IMR-90 (cell line): ENCODE measurements at places on chromosomes 16 and 17. TPM values are rescaled to one million over a fixed set of nuclear protein-coding genes. Genes with fewer than 3 reads are reported as not detected.

SMIM5 gene
- total RNA-seq, result not detected in 2 replicates

KRTAP9-4 gene
- not detected in 2 replicates for total RNA-seq

MILR1 gene
- 0.36 and 0.56 TPM in 2 replicates for total RNA-seq

MARCHF10 gene
- under 0.01 and 0.18 TPM in 2 replicates for total RNA-seq

KRT39 gene
- total RNA-seq, result not detected in 2 replicates

DNA sequence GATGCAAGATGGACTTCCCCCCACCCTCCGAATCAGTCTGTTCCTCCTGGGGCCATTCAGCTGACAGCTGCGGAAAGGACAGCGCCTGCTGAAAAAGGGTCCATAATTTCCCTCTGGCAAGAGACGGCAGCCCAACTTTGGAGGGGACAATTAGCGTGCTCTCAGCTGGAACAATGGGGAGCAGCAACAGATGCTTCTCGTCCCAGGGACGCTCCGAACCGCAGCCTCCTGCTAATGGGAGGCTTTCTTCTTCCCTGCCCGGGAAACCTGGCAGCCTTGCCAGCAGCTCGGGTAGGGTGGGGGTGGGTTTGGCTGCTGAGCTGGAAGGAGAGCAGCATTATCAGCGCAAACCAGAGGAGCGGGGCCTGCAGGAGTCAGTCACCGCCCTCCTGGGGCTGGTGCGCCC, 500.0 kb upstream of the SALL1 start:
- DNase-seq, result no peak

DNA sequence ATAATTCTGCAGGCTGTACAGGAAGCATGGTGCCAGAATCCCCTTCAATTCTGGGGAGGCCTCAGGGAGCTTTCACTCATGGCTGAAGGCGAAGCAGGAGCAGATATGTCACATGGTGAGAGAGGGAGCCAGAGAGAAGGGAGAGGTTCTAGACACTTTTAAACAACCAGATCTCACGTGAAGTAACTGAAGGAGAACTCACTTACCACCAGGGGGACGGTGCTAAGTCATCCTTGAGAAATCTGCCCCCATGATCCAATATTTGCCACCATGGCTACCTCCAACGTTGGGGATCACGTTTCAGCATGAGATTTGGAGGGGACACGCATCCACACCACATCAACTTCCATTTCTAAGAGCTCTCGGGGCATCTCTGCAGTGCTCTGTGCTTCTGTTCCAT, 37.4 kb upstream of the GNA13 start:
- DNase-seq, result no peak

GRCh38 chr16:28311913-28312312, 19.6 kb downstream of the SBK1 start:
- no peak for DNase-seq

DNA sequence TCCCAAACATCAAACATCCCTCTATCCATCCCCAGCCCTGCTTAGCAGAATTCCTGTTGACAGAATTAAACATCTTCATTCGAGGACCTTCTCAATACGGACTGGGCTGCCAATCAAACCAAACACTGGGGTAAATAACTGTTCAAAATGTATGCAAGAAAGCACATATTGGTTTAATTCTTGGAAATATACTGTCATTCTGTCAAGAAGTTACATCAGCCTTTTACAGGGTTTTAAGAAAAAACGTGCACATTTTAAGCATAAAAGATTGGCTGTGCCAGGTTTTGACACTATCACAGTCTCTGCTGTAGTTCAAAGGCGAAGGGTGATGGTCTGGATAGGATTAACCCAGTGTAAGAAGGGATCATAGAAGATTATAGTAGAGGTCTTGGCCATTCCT, 25.1 kb upstream of the CCNF start:
- no peak for DNase-seq

DNA sequence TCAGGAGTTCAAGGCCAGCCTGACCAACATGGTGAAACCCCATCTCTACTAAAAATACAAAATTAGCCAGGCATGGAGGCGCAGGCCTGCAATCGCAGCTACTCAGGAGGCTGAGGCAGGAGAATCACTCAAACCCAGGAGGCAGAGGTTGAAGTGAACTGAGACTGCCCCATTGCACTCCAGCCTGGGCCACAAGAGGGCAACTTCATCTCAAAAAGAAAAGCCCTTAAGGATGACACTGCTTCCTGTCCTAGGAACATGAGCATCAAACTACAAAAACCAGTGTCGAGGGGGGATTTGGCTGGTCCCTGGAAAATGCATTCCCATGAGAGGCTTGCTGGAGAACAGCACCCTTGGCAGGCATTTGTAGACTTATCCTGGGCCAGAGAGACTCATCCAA, 449.5 kb upstream of the PSMD7 start:
- no peak for DNase-seq

DNA sequence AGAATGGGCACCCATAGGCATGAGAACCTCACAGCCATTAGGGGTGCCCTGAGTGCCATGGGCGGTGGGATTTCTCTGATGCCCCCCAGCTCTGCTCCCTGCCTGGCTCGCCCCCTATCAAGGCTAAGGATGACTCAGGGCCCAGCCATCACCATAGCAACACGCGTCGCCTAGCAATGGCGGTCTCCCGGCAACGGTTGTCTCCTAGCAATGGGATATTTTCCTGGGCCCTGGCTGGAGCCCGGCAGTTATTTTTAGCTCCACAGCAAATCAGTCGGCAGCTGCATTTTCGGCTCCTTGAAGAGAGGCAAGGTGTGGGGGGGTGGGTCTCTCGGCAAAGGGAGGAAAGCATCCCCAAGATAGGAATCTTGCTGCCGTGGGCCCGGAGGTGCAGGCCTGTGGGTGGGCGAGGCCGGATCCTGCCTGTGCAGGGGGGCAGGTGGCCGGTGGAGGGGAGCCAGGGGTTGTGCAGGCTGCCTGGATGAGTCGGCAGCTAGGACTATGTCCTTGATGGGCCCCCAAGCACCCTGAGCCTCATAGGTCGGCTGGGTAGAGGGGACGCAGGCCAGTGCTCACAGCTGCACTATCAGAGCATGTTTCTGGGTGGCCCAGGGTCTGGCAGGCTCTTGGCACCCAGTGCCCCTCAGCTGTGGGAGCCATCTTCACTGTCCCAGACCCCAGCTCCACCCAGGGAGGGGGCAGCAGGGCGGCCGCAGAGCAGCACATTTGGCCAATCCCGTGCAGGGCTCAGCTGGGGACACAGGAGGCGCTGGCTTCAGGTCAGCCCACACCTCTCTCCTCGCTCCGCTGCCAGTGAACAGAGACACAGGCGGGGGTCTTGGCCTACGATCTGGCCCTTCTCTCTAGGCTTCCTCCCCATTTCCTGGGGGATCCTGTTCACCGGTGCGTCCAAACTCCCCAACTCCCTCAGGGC, 4.2 kb upstream of the FBXL16 start:
- peak; percentile 88 for DNase-seq

- no peak for DNase-seq
Observed at GRCh38 chr16:27922433-27922832, 141.1 kb downstream of the GSG1L start.

DNA sequence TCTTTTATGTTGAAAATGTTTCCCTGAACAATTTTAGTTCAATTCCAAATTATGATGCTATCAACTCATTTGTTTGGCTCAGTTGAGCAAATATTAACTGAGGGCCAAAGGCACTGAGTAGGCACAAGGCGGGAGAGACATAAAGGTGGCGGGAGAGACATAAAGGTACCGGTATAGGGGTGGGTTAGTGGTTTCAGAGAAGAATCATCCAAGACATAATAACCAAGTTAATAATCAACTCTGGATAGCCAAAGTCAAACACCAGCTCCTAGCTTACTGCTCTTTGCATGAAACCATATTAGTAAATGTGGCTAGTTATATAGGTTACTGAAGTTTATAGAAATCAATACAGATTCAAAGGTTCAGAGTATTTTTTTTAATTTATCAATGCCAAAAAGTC, 91.7 kb downstream of the RPGRIP1L start:
- DNase-seq, result no peak
